ENCODE measurements at places on chromosomes 12 and 14.

- no peak for DNase-seq
These were observed 341.6 kb downstream of the VRK1 start for GRCh38 chr14:97138801-97139200.

DNA sequence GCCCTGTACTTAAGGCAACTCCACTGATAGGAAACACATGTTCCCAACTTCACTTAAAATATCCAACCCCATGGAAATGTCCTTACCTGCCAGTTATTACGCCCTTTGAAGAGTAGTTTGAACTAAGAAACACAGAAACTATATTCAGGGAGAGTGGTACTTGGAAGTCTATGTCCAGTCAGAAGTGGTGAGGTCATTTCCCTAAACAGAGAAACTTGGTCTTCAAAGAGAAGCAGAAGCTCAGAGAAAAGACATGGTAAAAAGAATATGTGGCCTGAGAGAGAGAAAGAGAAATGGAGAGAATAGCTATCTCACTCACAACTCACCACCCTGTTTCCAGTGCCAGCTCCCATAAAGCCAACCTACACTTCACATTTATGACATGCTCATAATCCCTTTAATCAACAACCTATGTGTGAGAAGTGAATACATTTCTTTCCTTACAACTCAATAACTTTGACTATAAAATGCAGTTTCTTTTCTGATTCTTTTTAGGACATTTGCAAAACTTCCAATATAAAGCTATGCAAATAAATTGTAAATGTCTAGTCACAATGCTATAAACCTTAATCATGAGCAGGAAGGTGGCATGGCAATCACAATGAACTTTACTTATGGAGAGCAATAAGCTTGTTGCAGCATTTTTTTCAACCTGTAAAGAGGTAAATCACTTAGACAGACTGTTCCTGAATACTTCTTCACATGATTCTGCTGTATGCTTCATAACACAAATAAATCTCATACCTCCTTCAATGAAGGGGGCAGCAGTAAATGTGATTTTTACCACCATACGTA lies 67.1 kb downstream of the CPNE8 start:
- DNase-seq: no peak

DNA sequence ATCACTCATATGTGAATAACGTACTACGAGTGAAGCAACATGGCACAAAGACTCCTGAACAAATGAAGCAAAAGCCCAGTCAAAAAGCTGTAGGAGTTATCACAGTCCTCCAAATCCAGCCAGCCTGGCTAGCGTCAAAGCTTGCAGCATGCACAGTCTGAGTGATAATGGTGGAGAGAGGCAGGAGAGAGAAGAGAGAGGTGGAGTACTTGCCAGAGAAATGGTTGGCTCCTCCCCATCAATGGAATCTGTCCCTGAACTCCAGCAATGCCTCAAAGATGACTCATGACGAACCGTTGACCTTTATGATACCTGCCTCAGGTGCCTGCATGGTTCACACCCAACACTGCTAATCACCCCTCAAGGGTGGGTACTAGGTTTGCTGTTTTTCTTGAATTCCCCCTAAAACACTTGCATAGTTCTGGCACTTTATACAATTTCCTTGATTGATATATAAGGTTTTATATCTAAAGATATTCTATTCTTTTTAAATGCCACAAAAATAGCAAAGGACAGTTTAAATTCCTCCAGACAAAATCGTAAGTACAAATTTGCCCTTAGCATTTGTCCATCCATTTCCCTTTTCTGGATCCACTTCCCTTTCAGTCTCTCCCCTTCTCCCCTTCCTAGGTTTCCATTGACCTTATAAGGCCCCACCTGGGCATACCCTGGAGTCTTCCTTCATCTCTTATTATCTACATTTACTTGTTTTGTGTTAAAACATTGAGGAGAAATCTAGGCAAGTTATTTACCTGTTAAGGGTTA lies 10.2 kb downstream of the ARHGDIB start:
- DNase-seq: no peak

DNA sequence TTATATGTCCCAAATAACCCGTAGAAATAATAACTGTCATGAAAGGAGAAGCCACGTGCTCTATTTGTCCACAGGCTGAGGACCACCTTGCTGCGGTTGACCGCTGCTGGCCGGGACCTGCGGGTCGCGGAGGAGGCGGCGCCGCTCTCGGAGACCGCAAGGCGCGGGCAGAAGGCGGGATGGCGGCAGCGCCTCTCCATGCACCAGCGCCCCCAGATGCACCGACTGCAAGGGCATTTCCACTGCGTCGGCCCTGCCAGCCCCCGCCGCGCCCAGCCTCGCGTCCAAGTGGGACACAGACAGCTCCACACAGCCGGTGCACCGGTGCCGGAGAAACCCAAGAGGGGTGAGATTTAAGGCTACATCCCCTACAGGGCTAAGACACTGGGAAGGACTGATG lies 21.0 kb downstream of the RPGRIP1 start:
- no peak for DNase-seq

DNA sequence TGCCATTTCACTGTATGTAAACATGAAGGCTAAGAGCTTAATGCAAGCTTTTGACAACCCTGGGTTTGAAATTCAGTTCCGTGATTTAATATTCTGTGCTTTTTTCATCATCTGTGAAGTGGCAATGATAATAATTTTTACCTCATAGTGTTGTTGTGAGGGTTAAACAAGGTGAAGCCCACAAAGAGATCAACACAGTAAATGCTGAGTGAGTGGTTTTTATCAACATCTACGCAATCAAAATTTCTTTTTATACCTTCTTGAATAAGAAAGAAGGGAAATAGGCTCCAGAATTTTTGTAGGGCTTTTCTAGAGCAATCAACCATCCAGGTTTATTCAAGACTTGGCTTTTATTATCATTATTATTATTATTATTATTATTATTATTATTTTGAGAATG lies 490.8 kb downstream of the SOX5 start:
- no peak for DNase-seq

DNA sequence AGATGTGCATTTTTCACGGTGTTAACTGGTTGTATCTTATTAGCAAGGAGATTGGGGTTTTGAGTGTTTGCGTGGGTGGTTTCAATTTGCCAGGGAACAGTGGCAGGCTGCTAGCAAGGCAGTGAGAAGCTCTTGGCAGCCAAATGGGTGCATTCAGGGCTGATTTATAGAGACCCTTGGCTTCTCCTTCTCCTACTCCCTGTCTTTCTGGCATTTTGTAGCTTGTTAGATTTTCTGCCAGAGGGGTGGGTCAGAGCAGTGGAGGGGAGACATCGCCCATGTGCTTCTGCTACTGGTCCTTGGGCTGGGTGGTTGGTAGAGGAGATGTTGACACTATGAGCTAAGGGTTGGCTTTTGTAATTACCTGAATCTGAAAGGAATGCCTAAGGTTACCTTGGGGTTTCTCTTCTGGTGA lies 9.6 kb downstream of the CALM1 start:
- DNase-seq: no peak
